ENCODE measurements at places on chromosomes 5 and 9.

- DNase-seq, result no peak
These were observed 167.9 kb upstream of the TNC start for GRCh38 chr9:115285836-115286235.

- no peak for DNase-seq
These were observed 34.8 kb downstream of the CAMK2A start for GRCh38 chr5:150254774-150255173.

DNA sequence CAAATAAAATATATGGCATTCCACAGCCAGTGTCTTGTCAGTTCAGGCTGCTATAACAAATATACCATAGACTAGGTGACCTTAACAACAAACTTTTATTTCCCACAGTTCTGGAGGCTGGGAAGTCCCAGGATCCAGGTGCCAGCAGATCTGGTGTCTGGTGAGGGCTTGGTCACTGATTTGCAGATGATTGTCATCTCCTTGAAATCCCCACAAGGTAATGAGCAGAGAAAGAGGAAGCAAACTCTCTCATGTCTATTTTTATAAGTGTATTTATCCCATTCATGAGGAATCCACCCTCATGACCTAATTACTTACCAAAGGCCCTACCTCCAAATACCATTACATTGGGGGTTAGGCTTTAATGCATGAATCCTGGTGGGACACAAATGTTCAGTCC, 663.2 kb downstream of the TLR4 start:
- no peak for DNase-seq

DNA sequence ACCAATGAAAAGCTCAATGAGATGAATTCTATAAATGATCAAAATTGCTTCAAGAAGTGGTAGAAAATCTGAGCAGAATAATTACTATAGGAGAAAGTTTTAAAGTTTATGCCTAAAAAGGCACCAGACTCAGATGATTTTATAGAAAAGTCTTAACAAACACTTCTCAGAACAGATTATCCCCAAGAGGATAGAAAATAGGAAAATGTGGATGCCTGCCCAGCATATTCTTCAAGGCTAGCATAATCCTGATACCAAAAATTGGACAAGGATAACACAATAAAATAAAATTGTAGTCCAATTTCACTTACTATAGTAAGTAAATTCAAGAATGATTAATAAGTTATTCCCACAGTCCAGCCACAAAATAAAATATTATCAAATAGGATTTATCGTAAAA, 397.0 kb downstream of the NR2F1-AS1 start:
- no peak for DNase-seq

DNA sequence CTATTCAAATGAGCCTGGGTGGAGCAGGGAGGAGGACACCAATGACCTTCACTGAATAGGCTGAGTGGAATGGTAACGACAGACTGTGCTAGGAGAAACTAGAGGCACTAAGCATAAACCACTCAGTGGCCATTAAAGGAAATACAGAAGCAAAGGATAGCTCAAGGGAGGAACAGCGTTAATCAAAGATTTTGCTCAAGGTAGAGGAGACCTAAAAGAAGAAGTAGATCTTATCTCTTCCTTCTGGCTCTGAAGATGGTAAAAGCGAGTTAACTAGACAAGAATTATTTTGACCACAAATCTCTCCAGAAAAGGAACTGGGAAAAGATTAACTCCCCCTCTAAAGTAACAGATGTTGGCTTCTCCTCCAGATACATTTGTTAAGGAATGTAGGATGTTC, 299.6 kb downstream of the EPB41L4A start:
- DNase-seq, result no peak

DNA sequence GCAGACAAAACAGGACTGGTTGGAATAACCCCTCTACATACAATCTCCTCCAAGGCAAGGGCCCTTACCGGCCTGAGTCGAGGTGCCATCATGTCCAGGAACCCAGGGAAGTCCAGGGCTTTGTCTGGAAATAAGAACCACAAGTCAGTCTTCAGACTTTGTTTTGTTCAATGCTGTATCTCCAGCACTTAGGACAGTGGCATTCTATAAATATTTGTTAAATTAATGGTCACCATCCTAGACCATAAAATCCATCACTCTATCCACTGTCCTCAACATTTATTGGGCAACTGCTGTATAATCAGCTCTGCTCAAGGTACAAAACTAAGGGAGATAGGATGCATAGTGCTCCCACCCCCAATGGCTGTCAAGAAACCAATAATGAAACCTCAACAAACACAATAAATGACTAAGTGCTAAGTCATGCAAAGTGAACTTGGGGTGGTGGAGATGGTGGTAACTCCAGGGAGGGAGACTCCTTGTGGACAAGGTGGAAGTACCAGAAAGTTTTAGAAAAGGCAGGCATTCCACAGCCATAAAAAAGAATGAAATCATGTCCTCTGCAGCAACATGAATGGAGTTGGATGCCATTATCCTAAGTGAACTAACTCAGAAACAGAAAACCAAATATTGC, 5.0 kb downstream of the RELL2 start:
- DNase-seq, result peak; percentile 84

DNA sequence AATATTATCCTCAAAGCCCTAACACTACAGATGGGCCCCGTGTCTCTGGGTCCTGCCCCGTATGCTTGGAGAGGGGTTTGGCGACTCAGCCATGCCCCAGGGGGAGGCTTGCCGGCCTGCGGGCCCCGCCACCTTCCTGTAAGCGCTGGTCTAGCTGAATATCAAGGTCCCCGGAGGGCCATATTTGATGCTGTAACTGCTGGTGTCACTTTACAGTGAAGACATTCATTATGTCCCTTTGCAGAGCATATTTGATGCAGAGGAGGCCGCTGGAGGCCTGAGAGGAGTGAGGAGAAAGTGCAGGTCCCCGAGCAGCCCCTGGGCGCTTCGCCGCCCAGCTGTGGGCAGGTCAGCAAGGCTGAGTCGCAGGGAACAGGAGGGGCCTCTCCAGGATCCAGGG, 16.8 kb downstream of the IRX4 start:
- no peak for DNase-seq

GRCh38 chr5:147756566-147756965, 26.0 kb downstream of the JAKMIP2 start:
- DNase-seq, result no peak

- no peak for DNase-seq
These were observed 258.7 kb downstream of the TRIM32 start for GRCh38 chr9:116945817-116946216.

DNA sequence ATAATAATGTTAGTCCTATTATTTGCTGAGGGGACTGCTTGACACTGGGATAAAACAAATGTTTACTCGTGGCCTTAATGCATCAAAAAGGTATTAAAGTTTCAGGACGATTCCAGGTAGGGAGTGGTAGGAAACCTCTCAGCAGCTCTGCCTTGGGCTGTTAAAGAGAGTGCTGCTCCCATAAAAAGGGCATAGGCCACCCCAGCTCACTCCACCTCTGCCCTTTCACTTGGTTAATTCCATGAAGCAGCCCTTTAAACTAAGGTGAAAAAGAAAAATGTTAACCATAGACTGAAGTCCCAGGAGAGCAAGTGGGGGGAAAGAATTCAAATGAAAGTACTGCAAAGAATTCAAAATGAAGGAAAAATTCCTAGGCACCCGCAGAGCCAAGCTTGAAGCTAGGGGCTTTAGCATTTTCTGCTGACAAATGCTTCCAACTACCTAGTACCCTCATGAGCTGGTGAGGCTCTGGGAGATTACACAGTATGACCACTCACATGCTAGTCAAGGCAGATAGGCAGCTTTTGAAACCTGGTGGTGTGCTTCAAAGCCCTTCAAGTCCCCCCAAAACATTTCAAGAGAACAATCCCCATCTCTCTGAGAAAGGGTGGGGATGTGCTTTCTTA, 8.5 kb downstream of the KLF9 start:
- no peak for DNase-seq

- DNase-seq, result no peak
These were observed 141.1 kb upstream of the C9orf72 start for GRCh38 chr9:27714388-27714787.

GRCh38 chr5:157917899-157918809, 59.2 kb upstream of the CLINT1 start:
- peak; percentile 79 for DNase-seq

GRCh38 chr9:109816490-109816889, 36.5 kb downstream of the PALM2AKAP2 start:
- DNase-seq, result no peak

DNA sequence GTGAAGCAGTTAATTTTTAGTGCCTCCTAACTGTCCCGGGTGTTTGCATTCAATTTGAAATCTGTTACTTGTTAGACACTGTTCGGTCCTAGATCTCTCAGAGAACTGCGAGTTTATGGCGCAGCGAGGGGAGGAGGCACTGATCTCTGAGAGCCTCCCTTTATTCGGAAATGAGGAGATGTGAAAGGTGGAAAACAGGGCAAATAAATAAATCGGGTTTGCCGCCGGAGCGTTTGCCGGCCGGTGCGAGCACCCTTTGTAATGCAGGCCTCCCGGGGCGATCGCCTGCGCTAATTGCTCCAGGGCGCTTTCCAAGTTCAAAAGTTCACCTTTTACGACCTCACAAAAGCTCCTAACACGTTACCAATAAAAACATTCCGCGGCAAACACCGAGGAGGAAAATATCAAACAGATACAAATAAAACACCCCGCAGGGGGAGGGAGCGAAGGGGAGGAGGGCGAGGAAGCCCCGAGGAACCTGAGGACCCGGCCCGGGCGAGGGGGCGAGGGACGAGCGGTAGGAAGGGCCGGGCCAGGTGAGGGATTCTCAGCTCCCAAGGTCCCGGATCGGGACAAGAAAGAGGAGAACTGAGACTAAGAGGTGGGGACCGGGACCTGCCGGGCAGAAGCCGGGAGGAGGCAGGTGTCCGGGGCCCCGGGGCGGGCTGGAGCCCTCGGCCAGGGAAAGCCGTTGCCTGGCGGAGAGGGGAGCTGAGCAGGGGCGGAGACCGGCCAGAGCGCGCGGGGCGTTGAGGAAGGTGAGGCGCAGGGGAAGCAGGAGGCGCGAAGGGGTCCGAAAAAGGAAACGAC, 1.4 kb downstream of the NR6A1 start:
- DNase-seq, result no peak

DNA sequence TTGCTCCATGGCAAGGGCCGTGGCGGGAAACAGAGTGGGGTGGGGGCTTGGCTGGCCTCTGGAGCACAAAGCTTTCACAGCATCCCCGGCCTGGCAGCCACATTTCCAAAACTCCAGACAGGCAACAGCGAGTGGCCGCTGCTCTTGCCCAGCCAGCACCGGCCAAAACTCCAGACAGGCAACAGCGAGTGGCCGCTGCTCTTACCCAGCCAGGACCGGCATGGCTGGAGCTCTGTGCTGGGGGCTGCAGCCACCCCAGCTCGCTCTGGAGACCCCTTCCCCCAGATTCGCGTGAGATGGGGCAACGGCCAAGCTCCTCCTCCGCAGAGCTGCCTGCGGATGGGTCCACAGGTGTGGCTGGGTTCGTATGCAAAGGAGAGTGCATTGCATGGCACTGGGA, 98.5 kb downstream of the COL5A1 start:
- DNase-seq, result no peak

- no peak for DNase-seq
These were observed 7.7 kb upstream of the MAP3K1 start for GRCh38 chr5:56807679-56808078.

DNA sequence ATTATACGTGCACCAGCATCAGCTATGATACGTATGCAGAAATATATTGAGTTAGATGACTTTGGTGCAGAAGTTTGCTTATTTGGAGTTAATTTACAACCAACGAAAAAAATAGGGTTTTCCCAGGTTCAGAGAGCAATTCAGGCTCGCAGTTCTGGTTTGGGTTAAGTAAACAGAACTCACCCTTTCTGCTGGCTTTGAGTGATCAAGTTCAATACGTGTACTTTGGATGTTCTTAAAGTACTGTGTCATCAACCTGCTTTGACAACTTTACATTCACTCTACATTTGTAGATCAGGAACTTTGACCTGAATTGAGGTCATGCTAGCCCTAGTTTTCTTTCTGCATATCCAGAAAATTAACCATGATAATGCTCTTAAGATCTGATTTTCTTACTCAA, 40.7 kb downstream of the ACOT12 start:
- DNase-seq, result no peak

- no peak for DNase-seq
These were observed 357.0 kb upstream of the RORB start for GRCh38 chr9:74140141-74140540.

DNA sequence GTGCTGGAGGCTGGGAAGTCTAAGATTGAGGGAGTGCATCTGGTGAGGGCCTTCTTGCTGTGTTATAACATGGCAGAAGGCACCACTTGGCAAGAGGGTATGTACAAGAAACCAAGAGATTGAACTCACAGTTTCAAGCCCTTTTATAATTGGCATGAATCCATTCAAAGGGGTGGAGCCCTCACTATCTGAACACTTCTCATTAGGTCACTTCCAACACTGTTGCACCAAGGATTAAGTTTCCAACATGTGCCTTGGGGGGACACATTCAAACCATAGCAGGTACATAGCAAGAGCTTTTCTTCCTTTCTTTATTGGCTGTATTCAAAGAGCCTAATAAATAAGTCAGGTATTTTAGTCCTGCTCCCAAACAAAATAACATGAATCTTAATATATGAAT, 62.7 kb downstream of the PRELID2 start:
- DNase-seq, result no peak

GRCh38 chr9:134491196-134491835, 150.3 kb upstream of the COL5A1 start:
- DNase-seq, result no peak

DNA sequence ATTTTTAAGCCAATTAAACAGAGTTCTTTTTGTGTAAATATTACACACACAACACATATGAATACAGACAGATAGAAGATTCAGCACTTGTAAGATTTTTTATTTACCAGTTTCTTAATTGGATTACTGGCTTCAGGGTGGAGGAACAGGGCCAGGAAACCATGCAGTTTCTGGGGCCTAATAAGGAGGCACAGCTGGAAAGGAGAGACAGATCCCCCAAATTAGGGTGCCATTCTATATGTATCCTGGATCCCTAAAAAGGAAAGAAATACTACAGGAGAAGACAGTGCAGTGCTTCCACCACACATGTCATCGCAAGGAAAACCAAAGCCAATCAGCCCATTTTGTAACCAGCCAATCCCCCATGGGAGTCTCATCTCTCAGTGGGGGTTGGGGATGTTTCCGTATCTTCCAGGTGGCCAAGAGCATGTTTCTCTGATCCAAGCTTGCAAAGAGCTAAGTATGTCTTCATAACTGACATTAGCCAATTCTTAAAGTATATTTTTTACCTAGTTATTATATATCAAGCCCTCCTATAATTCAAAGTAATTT, 15.8 kb upstream of the ABO start:
- DNase-seq, result no peak

GRCh38 chr5:78416677-78417425, 56.4 kb downstream of the SCAMP1 start:
- DNase-seq, result no peak

GRCh38 chr9:70760228-70760627, 345.8 kb upstream of the KLF9 start:
- DNase-seq, result no peak

DNA sequence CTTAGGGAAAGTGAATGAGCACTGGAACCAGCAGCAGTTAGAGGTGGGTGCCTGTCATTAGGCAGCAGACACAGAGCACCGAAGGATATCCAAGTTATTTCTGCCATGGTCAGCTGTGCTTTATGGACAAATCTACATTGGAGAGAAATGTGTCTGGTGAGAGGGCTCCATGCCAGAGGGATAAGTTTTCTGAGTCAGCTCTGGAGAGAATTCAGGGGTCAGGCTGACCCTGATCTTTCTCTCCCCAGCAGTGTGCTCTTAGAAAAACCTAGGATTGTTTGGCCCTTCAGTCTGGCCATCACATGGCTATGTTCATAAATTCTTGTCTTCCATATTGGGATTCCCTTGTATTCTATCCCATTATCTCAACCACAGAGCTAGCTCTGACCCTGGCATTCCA, 8.9 kb upstream of the IL17B start:
- no peak for DNase-seq

- DNase-seq, result no peak
These were observed 129.2 kb downstream of the LHFPL2 start for GRCh38 chr5:78519198-78519941.

All from activated CD4-positive, alpha-beta T cell treated with anti-CD3 and anti-CD28 coated beads, Interleukin-10, Interleukin-2, amounts not matched to agents 100 ng/mL and 50 ng/mL, durations not matched to agents 16 hours and 8 hours (primary cell).